Lung microvascular endothelial cell (primary cell): ENCODE measurements at places on chromosomes 13 and 19.
A peak's percentile ranks its signal among the peaks of the same experiment; 100 is the strongest.

DNA sequence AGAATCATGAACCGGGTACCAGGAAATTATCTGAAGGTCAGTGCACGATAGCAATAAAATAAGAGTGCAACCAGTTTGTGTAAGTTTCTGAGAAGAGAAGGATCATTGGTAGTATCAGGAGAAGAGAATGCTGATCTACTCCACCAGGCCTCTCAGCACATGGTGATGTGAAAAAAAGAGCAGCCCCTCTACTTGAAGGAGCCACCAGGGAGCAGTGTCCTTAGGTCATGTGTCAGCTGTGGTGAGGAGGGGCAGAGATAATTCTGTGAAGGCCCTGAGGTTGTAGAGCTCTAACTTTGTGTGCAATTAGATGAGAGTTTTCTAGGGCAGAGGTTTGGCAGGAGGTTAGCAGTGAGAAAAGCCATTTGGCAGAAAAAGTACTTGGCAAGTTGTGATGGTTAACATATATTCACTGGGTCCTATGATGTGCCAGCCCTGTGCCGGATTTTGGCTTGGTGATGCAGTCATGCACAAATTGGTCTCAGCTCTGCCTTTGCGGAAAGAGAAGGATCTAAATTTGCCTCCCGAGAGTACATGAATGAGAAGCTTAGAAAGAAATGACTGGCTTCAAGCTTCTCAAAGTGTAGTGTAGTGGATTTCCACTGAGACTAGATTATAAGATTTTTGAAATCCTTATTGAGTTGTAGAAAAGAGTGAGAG is 19.2 kb upstream of the ZC3H13 start:
- DNase-seq, result no peak

- no peak for DNase-seq
These were observed 255.6 kb downstream of the ITGBL1 start for GRCh38 chr13:101708115-101708514.

GRCh38 chr13:73057284-73058063 is 1.3 kb upstream of the KLF5 start:
- no peak for DNase-seq

DNA sequence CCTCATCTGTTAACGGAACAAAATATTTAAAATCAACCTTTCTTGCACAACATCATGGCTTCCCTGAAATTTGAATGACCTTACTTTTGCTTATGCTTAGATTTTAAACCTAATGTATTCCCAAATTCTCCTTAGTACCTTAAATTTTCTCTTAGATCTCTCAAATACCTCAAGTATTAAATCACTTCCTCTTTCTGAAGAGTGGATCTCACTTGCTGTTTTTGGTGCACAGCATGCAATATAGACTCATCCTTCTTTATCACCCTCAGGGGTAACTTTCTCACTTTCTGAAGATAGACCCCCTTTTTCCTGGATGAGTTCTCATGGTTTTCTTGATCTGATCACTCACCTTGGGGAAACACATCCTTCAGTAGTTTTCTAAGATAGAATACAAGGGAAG is 871.7 kb downstream of the DACH1 start:
- no peak for DNase-seq

DNA sequence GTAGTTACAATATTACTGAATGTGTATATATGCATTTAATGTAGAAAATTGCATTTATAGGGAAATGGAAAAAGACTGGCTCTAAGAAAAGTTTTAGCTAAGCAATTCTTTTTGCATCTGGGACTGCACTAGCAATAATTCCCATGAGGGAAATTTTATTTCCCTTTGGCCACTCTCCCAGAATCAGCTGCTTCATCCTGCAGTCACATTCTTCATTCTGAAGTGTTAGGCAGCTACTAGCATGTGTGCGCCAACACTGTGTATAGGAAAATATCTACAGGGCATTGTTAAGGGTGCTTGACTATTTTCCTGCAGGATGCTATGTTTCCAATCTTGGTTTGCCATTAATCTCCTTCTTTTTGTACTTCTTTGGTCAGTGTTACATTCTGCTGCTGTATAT is 312.8 kb upstream of the PCDH20 start:
- DNase-seq, result no peak

DNA sequence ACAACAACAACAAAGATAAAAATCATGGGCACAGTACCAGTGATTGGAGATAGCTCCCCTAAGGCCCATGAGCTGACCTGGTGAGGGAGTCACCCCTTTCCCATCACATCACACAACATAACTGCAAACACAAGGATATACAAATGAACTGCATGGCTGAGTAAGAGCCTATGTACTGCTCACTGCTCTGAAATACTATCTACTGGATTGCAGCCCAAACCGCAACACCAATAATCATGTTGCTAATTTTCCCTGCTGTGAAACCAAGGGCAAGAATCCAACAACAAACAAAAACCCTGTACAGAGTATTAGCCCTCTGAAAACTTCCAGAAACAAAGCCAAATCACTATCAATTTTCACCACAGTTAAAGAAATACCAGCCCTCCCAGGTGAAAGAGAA is 1893.2 kb downstream of the PCDH9 start:
- no peak for DNase-seq

GRCh38 chr13:74708629-74709028 is 574.4 kb upstream of the KLF12 start:
- DNase-seq, result no peak

DNA sequence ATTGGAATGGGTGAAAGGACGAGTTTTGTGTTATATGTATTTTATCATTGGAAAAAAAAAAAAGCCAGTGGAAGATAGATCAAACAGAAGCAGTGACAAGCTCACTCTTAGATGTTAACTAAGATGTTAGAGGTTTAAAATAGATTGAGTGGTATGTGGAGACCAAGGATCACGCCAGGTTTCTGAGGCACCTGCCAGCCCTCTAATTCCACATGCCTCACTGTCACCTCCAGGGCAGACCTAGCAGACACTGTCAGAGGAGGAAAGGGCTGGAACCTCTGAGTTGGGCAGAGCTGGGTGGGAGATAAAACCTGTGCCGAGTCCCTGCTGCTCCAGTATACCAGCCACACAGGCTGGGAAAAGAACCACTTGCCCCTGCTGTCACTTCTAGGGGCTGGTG is 57.5 kb upstream of the SIAH3 start:
- DNase-seq, result no peak

- DNase-seq, result no peak
These were observed 7.9 kb upstream of the C1QTNF9 start for GRCh38 chr13:24301434-24301833.

DNA sequence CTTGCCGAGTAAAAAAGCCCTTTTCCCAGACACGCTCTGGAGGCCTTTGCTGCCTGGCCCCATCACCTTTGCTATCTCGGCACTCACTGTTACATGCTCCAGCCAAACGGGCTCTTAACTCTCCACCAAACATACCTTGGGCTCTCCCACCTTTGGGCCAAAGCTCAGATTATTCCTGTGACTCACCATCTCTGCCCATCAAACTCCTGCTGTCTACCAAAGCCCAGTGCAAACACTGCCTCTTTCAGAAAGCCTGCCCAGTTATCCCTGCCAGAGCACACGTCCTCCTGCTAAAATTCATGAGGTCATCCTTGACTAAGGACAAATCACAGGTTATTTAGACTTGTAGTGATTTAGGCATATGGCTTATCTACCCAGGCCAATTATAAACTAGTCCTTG is 48.1 kb upstream of the SERPINE3 start:
- DNase-seq, result no peak

DNA sequence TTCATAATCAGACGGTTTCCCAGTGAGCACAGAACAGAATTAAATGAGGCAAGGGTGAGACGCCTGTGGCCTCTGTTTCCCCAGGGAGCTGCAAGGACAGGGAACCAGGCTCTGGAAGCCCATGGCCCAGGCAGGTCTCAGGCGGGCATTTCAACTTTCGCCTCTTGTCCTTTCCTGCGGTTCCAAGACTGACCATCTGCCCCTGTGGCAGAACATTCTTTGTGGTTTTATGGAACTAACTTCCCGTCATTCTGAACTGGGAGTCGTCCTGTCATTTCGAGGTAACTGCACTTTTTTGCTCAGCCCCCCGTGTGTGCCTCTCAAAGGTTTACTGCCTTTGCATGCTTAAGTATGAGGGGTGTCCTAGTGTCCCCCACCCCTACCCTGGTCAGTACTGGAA is 70.9 kb downstream of the KL start:
- DNase-seq, result no peak

- no peak for DNase-seq
These were observed 8.4 kb downstream of the AP1M1 start for GRCh38 chr19:16206046-16206605.

DNA sequence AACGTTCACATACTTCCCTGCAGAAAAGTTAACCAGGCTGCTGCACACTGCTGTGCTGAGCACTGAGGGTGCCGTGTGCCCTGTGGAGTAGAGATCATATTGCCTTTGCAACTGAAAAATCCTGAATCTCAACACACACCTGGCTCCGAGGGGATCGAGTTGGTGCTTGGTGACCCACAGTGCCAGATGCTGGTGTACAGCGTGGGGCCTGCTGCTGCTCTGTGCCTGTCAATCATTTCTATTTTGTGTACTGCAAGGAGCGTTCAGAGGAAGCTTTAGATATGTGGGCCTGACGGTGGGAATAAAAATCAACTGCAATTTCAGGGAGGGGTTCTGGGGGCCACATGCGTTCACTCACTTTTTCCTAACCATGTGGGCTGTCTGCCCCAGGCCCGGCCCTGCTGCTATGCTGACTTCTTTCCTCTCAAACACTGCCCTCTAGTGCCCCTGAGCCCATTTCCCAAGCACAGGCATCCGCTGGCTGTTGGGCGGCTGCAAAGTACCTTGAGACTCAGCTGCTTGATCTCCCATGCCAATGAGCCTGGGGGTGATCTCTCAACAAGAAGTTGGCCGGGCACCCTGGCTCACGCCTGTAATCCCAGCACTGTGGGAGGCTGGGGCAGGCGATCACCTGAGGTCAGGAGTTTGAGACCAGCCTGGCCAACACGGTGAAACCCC is 9.7 kb upstream of the LENG8 start:
- peak; percentile 79 for DNase-seq

DNA sequence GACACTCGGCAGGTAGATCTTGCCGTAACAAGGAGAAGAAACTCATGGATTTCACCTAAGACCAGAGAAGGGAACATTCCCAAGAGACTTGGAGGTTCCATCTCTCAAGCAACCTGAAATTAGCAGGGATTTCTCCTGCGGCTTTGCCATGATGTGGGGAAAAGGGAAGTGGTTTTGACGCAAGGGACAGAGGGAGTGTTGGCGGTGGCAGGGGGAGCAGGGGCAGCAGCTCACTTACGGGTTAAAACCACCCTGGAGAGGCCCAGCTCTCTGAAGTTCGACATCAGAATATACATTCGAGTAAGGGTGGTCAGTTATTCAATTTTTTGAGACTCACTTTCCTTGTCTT is 76.1 kb upstream of the POMP start:
- DNase-seq, result no peak

- DNase-seq, result no peak
These were observed 5.9 kb downstream of the SLITRK5 start for GRCh38 chr13:87677043-87677495.

GRCh38 chr19:17778968-17779929 is 15.7 kb upstream of the B3GNT3 start:
- DNase-seq, result no peak

GRCh38 chr13:46908501-46908900 is 11.6 kb upstream of the HTR2A start:
- DNase-seq, result no peak

DNA sequence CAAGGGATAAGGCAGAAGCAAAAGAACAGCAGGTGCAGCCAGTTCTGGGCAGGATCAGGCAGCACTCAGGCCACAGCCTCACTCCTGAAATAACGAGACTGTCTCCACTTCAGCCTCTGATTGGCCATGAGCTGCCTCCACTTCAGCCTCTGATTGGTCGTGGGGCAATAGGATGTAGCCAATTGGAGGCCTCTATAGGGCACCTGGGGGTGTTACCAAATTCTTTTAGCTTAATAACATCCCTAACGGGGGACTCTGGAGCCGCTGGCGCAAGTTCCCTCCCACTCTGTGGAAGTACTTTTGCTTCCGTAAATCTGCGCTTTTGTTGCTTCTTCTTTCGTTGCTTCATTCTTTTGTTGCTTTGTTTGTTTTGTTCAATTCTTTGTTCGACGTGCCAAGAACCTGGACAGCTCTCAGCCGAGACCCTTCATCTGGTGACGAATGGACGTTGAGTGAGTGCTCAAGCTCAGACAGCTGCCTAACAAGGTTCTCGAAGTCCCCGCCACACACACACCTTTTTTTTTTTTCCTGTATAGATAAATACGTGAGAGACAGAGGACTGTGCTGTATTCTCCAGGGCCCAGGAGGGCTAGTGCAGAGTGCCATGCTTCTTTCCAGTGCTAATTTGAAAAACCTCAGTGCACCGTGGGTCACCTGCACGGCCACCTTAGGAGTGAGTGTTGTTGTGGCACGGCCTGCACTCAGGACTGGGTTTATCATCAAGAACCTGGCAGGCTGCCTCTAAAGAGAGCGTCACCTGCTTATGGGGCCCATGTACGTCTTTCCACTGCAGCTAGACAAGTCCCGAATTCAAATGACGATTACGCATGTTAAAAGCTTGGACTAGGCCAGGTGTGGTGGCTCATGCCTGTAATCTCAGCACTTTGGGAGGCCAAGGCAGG is 32.0 kb upstream of the TUBGCP3 start:
- peak; percentile 23 for DNase-seq

DNA sequence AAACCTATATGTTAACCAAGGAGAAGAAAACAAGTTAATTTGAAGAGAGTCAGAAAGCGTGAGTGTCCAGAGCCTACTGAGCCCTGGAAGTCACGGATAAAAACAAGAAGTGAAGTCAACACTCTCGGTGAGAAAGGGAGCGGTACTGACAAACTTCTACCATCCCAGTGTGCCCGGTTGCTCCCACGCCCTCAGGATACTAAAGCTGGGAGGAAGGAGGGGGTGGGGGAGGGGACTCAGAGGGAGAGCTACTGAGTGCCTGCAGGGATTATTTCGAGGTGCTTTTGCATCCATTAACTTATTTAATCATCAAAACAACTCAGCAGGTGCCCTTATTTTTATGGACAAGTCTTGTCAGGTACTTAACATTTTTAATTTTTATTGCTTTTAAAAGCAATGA is 166.2 kb downstream of the ZIC5 start:
- no peak for DNase-seq

DNA sequence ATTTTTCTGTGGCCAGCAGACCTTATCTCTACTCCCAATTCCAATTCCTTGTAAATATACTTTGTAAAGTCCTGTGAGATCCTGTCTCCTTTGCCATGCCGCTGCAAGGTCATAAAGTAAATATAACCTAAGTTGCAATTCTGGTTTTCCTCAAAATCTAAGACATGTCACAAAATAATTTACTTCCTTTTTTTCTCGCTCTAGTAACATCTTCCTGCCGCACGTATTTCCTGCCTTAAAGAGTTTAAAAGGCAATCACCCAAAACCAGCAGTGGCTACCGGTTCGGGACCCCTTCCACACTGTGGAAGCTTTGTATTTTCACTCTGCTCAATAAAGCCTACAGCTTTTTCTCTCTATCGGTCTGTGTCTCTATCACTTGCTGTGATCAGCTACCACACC is 832.0 kb upstream of the SLITRK5 start:
- DNase-seq, result no peak

- no peak for DNase-seq
These were observed 2.2 kb upstream of the ZNF135 start for GRCh38 chr19:58056861-58057260.
